ENCODE measurements at places on chromosomes 4 and X.

DNA sequence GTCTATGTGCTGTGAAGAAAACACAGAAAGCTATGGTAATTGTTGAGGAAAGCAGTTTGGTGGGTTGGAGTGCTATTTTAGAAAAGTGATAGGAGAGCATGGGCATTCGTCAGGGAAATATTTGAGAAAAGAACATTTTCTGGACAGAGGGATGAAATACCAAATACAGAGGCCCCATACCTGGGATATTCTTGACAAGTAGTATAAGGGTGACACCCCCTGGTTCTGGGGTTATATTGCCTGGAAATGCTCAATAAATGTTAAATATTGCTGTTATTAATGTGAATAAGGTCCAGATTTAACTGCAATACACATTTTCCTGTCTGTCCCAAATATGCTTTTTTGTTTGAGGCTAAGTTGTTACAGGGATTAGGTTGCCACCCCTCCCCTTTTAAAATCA is 42.9 kb downstream of the WWC2 start:
- DNase-seq: no peak

DNA sequence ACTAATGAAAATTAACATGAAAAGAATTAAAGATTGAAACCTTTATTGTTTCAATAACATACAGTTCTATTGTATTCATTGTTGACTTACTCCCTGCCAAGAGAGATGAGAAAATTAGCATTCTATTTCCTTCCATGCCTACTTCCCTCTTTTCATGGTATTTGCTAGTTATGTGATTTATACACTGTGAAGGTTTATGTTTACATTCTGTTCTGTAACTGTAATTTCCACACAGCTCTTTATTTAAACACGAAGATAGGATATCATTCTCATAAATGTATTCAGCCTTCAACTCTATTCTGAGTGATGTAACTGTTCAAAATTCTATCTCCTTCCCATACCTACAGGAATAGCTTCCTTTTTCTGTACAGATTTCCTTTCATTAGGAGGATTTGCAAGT is 6.6 kb downstream of the CCDC110 start:
- no peak for DNase-seq

GRCh38 chrX:46704767-46705386 is 54.0 kb downstream of the SLC9A7 start:
- no peak for DNase-seq

DNA sequence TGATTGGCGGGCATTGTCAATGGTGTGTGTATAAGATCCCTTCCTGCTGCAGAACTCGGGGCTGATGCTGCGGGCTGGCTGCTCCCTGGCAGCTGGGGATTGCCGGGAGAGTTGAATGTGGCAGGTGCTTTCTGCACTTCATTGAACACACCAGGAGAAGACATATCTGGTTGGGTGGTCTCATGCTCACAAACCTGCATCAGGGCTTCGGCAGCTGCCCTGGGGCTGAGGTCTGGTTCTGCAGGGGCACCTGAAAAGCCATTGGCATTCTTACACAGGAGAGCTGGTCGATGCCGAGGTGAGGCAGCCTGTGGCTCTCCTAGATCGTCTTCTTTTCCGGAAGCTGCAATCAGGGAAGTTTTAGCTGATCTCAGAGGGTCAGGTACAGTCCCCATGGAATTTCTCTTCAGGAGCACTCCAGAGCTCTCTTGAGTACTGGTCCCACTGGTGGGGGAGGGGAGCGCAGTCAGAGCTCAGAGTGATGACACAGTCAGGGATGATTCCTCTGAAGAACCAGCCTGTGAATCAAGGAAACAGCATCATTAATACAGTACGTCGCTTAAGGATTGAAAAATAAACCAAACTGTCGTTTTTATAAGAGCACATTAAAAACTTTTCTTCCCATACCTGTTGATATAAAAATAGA is 57.8 kb downstream of the GPRIN3 start:
- no peak for DNase-seq

DNA sequence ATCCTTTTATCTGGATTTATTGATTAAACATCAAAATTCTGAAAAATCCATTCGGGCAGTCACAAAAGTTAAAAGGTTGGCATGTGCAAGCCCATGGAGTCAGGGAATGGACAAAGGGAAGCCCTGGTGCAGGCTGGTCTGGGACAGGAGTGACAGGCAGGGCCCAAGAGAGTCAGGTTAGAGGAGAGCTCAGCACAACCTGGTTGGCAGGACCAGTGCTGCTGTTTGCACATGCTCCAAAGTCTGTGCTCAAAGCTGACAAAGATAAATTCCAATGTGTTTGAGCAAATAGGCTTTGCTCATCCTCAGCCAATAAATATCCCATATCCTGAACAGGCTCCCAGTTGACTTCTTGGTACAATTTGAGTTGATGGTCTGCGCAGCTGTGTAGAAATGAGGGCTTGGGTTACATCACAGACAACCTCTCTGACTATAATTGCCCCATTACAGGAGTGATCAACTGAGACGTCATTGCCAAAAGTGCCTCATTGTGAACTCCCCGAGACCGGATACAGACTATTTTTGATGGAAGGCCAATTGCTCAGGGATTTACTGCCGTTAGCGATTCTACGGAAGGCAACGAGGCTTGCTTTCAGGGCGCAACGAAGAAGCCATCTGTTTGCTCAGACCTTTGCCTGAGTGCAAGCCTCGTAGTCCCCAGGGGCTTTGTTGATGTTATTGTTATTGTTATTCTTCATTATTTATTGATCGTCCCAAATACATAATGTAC is 1008.1 kb upstream of the TENM3 start:
- DNase-seq: no peak

DNA sequence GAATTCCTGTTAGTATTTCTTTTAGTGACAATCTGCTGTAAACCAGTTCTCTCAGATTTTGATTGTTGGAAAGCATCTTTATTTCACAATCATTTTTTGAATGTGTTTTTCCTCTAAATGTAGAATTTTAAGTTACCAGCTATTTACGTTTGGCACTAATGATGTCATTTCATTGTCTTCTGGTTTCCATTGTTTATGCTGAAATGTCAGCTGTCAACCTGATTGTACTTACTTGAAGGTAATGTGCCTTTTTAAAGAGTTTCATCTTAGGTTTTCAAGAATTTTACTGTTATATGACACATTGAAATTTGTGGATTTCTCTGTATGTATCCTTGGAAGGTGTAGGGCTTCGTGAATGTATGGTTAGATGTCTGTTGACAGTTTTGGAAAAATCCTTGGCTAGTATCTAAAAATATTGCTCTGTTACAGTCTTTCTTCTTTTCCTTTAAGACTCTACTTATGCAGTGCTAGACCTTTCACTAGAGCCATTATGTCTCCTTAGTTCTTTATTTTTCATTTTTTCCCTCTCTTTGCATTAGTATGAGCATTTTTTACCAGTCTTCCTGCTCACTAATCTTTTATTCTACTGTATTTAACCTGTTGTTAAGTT is 30.4 kb downstream of the SMAD1 start:
- no peak for DNase-seq

DNA sequence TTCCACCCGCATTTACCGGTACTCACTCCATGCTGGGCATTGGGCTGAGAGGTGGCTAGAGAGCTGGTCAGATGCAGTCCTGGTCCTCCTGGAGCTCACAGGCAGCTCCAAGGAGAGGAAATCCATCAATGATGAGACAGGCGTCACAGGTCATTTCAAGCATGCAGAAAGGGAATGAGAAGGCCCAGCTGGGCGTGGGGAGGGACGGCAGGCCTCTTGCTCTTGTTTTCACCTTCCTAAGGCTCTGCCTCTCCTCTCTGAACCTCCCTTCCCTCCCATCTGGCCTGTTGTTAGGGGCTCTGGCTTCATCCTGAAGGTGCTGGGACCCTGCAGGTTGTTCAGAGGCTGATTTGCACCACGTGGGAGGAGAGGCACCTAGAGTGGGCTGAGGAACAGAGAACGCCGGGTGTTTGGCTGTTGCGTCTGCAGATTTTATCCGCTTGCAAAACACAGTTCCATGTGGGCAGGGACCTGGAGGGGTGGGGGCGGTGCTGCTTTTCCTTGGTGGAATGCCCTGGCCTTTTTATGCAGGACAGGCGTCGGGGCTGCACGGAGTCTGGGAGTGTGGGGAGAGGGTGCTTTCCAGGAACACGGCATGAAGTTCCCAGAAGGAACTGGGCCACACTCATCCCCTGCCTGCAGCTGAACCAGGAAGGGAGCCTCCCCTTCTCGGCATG is 81.5 kb upstream of the PSAPL1 start:
- DNase-seq: no peak

- DNase-seq: no peak
Measured at GRCh38 chr4:79050541-79050880, 111.3 kb upstream of the PAQR3 start.

DNA sequence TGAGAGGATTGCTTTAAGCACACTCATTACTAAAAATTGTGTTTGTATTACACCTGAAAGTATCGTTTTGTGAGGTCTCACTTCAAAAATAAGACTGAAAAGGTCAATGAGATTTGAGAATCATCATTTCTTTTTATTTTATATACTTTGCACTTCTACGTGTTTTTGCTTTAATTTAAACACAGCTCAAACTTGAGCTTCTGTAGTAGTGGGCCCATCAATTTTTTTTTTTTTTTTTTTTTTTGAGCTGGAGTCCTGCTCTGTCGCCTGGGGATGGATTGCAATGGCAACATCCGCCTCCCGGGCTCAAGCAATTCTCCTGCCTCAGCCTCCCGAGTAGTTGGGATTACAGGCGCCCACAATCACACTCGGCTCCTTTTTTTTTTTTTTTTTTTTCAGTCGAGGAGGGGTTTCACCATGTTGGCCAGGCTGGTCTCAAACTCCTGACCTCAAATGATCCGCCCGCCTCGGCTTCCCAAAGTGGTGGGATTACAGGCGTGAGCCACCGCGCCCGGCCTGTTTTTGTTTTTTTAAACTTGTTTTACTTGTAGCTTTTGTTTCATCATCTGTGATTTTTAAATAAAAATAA is 1.5 kb downstream of the GSTCD start:
- no peak for DNase-seq

DNA sequence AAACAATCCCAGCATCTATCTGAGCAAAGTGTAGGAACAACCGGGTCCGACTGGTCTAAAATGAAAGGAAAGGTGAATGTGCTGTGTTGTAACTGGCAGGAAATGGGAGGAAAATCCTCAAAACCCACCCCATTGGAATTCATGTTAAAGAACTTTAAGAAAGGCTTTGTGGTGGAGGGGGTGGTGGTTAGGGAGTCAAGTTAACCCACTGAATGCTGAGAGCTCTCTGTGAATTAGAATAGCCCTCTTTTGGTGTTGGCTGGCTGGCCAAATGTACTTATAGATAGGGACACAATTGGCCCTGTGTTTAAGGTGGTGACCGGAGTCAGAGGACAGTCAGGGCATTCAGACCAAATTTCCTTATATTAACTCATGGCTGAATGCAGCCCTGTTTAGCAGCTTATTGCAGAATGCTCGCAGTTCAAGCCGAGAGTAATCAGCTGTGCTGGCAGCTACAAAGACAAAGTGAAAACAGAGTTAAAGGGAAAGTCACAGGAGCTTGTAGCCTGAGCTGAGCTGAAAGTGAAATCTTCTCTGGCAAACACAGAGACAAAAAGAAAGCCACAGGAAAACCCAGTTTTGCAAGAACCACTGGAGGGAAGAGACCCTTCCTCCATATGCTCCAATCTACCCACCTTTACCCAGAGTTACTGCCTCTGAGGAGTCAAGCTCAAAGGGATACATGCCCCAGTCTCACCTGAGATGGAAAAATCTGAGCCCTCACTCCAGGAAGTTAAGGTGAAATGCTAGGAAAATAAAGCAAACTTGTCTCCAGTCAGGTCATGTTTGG is 38.5 kb upstream of the UGT2B7 start:
- DNase-seq: no peak

DNA sequence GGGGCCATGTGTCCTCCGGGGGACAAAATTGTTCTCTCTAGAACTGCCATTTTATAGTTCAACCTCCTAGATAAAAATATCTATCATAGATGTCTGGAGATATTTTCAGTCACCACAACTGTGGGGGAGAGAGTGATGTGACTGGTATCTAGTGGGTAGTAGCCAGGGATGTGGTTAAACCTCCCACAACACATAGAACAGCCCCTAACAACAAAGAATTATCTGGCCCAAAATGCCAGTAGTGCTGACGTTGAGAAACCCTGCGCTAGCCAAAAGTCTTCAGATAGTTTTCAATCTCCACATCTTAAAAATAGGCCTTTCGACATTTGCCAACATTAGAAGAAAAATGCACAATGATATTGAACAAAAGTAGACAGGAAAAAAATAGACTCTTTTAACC is 19.0 kb upstream of the SUPT20HL2 start:
- DNase-seq: no peak

- no peak for DNase-seq
Measured at GRCh38 chrX:28582511-28582910, 4.7 kb upstream of the IL1RAPL1 start.

- DNase-seq: peak; percentile 33
Measured at GRCh38 chr4:83252782-83253405, 31.7 kb downstream of the COQ2 start.

DNA sequence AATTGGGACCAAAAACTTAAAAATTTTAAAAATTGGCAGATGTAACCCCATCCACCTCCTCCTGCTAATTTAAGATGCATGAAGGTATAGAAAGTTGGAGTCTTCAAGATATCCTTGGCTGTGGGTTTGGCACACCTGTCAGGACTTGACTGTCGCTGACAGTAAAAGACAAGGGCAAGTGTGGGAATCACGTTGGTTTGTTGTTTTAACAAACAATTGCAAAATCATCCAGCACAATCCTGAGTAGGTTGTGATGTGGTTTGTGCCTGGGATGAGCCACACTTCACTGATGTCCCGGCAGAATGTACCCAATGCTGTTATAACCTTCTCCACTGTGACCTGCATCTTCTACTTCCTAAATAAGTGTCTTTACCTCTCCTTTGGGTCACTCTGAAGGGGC is 24.0 kb downstream of the HOPX start:
- DNase-seq: no peak

DNA sequence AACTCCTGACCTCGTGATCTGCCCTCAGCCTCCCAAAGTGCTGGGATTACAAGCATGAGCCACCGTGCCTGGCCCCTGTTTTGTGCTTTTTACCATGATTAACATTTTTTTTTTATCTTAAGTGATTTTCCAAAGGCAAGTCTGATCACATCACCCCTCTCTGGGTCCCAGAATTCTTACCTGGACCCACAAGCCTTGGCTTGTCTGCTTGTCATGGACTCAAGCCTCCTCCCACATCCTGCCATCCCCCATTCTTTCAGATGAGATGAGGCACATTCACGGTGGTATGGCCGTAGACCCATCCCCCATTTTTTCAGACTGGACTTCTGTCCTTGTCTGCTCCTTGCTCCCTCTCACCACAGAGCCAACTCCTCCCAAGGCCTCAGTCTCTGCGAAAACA is 55.3 kb downstream of the APLN start:
- no peak for DNase-seq

GRCh38 chrX:144916785-144917184 is 330.5 kb upstream of the SPANXN1 start:
- DNase-seq: no peak

GRCh38 chr4:85496933-85497332 is 22.0 kb downstream of the ARHGAP24 start:
- DNase-seq: no peak

GRCh38 chr4:6443035-6444023 is 29.1 kb downstream of the PPP2R2C start:
- DNase-seq: no peak
